ENCODE measurements at places on chromosomes 12 and 14.

DNA sequence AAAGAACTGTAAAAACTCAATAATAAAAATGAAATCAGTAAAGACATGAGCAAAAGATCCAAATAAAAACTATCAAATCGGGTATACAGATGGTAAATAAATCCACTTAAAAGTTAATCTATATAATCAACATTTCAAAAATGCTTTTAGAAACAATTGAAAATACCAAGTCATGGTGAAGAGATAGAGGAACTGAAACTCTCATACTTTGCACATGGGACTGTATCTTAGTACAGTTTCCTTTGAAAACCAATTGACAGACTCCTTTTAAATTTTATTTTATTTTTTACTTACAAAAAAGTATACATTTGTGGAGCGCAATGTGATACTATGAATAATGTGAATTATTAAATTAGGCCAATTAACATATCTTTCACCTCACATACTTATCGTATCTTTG is 98.6 kb upstream of the FAR2 start:
- DNase-seq, result no peak

GRCh38 chr12:56994231-56994746 is 12.1 kb downstream of the ZBTB39 start:
- no peak for DNase-seq

- no peak for DNase-seq
Observed at GRCh38 chr14:42248131-42248530, 641.5 kb downstream of the LRFN5 start.

DNA sequence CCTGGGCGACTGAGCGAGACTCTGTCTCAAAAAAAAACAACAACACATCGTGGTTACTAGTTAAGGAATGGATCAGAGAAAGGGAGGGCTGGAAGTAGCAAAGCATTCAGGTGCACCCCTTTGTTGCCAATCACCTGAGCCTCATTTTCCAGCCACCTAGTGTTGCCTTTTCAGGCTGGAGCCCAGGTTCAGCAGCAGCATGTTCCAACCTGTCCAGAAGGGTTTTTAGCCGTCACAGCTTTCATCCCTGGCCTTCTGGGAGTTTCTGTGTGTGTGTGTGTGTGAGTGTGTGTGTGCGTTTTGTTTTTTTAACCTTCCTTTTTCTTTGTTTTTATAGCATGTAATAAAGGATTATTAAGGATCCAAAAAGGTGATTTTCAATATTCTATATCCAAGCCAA is 121.1 kb upstream of the ATF1 start:
- no peak for DNase-seq

- DNase-seq, result no peak
Observed at GRCh38 chr12:112927925-112928324, 10.3 kb upstream of the OAS3 start.

DNA sequence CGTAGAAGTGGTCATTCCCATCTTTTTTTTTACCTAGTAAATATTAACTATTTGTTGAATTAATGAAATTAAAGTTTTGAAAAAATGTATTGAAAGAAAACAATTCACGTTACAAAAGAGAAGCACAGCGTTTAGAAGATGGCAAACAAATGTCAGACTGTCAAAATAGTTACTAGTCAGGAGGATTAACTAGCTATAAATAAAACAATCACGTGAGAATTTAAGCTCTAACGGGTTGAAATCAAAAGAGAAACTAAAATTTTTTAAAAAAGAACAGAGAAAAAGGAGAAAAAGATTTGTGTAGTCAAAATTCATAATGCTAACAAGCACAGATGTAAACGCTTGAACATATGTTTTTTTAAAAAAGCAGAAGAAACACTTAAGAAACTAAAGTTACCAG is 26.4 kb downstream of the DDHD1 start:
- no peak for DNase-seq

GRCh38 chr14:54501480-54501879 is 8.2 kb upstream of the CGRRF1 start:
- DNase-seq, result no peak

DNA sequence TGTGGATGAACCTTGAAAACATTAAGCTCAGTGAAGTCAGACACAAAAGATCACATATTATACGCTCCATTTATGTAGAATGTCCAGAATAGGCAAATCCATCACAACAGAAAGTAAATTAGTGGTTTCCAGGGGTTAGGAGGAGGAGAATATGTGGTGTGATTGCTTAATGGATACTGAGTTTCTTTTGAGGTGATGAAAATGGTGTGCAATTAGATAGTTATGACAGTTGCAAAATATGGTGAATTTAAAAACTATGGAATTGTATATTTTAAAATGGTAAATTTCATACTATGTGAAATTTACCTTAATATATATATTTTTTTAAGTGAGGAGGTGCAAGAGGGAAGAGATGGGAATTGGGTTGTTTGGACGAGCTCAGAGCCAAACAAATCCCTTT is 46.3 kb upstream of the KICS2 start:
- no peak for DNase-seq

DNA sequence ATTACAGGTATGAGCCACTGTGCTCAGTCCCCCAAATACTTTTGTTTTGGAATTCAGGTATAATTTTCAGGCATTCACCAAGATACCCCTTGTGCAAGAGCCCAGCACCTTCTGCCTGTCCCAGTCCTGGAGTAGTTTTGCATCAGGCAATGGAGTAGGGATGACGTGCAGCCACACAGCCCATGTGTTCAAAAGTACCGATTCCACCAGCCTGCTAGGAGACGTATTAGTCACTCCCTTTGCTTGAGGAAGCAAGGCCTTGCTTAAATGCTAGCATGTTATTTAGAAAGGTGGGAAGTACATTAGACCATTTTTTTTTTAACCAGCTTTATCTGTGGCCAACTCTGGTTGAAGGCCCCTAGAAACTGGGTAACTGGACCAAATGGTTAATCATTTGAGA is 15.0 kb upstream of the GALNT16 start:
- no peak for DNase-seq

- DNase-seq, result no peak
Observed at GRCh38 chr12:22543246-22544037, 900 bp downstream of the C2CD5 start.

GRCh38 chr12:117441751-117442150 is 80.3 kb upstream of the NOS1 start:
- no peak for DNase-seq

GRCh38 chr12:16361142-16361783 is 13.8 kb downstream of the MGST1 start:
- DNase-seq, result no peak

- no peak for DNase-seq
Observed at GRCh38 chr12:117881517-117881916, 87.3 kb downstream of the KSR2 start.

- DNase-seq, result no peak
Observed at GRCh38 chr14:76773188-76773885, 12.1 kb downstream of the VASH1 start.

- DNase-seq, result no peak
Observed at GRCh38 chr12:124742678-124743077, 121.0 kb downstream of the SCARB1 start.

GRCh38 chr12:67689385-67689784 is 40.8 kb downstream of the DYRK2 start:
- DNase-seq, result no peak

DNA sequence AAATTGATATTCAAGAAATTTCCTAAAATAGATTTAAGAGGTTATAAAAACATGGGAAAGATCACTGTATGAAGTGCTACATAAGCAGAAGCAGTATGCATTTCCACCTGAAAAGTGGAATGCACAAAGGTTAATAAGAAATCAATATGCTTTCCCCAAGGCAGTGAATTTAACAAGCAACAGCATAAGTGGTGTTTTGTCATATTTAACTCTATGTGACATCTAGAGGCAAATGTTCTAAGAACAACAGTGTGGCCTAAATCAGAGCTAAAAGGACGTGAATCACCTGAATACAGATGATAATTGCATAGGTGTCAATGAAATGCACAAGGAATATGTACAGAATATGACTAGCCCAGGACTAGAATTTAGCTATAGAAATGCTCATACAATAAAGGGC is 49.5 kb downstream of the SLC2A13 start:
- no peak for DNase-seq

- no peak for DNase-seq
Observed at GRCh38 chr14:58275527-58276190, 22.7 kb upstream of the ARID4A start.

- no peak for DNase-seq
Observed at GRCh38 chr12:41188058-41188840, at the start of gene PDZRN4. PDZRN4 (plus strand) TSS chr12:41188320.

DNA sequence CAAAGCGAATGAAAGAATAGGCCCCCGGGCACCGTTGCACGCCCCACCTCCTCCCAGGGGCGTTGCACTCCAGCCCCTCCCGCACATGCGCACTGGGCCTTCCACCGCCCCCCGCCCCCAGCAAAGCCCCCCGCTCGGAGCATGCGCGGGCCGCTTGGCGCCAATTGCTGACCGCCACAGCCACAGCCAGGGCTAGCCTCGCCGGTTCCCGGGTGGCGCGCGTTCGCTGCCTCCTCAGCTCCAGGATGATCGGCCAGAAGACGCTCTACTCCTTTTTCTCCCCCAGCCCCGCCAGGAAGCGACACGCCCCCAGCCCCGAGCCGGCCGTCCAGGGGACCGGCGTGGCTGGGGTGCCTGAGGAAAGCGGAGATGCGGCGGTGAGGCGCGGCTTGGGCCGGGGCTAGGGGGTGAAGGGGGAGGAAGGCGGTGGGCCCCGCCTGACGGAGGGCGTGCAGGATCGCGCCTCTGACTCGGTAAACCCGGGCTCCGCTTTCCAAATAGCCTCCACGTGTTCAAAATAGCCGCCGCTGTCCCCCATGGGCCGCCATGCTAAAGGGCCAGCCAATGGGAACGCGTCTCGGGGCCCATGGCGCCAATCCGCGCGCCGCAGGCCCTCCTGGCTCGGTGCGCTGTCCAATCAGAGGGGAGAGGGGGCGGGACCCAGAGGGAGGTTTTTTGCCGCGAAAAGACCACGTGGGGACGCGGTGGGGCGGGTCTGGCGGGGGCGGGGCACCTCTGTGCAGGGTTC is at the start of gene UNG:
Gene UNG (plus strand): TSS at position 163 of the 748 bp plus-strand sequence. CDS start 83 bp downstream, at position 246.
- DNase-seq, result peak; percentile 93

GRCh38 chr14:24145219-24145618 is 1.2 kb downstream of the PSME2 start:
- DNase-seq, result no peak

DNA sequence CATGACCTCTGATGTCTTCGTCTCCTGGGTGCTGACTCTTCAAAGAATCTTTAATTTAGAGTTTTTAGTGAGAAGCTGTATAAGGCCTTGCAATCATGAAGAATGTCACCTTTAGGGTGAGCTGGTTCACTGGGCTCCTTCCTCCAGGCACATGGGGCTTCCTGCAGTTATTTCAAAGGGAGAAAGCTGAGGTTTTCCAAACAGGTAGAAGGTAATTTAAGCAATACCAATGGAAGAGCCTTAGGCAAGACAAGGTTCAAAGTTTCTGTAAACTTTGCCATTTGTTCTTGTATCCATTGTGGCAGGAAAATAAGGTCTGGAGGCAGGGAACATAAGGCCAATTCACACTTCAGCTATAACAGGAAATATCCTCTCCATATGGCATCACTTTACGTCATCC is 88.0 kb upstream of the EIF5 start:
- DNase-seq, result no peak

GRCh38 chr12:42261708-42262107 is 23.7 kb upstream of the YAF2 start:
- no peak for DNase-seq

GRCh38 chr12:53077030-53077429 is 2.2 kb downstream of the SPRYD3 start:
- DNase-seq, result no peak

GRCh38 chr12:12585115-12585863 is 22.6 kb upstream of the DUSP16 start:
- DNase-seq, result no peak

GRCh38 chr12:119808441-119808840 is 68.7 kb downstream of the CIT start:
- no peak for DNase-seq
